PC-3 (cell line): ENCODE measurements at places on chromosomes 2 and 18. TPM values are rescaled to one million over a fixed set of nuclear protein-coding genes. Genes with fewer than 3 reads are reported as not detected.
A peak's percentile ranks its signal among the peaks of the same experiment; 100 is the strongest.

ELMOD3 gene
- 16.7 and 19.0 TPM in 2 replicates for total RNA-seq

SMAD4 gene
- total RNA-seq: 19.7 and 42.8 TPM in 2 replicates

ANKRD23 gene
- total RNA-seq: 4.0 and 8.2 TPM in 2 replicates

HK2 gene
- total RNA-seq: 43.8 and 55.2 TPM in 2 replicates

- no peak overlapping the region for H3K27ac ChIP-seq
- H3K36me3 ChIP-seq: no peaks in the 10 kb centered on the region
- H3K4me3 ChIP-seq: no peak overlapping the region
- no peaks in the 10 kb centered on the region for H3K4me1 ChIP-seq
- no peak for DNase-seq
Observed at GRCh38 chr2:188795762-188796161, 178.4 kb upstream of the COL3A1 start.

DNA sequence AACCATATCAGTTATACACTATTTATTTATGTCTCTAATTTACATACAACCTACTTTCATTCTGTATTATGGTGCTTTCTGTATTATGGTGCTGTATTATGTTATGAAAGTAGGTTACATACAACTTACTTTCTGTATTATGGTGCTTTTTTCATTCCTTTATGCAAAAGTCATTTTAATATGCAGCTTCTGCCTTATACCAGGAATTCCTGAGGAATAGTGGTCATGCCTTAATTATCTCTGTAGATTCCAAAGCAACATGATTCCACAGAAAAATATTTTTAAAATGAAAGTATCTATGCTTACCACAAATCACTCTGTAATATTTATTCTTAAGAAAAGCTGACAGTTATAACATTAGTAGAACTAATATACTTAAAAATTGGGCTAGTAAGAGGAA, 922.0 kb upstream of the NRXN1 start:
- no peaks in the 10 kb centered on the region for H3K27me3 ChIP-seq
- H3K27ac ChIP-seq: no peak overlapping the region
- DNase-seq: no peak
- H3K4me3 ChIP-seq: no peak overlapping the region
- H3K4me1 ChIP-seq: no peaks in the 10 kb centered on the region

- no peak overlapping the region for H3K4me3 ChIP-seq
- no peaks in the 10 kb centered on the region for H3K36me3 ChIP-seq
- H3K4me1 ChIP-seq: peaks cover 12% of the 10 kb centered on the region
- DNase-seq: peak; percentile 62
- H3K27me3 ChIP-seq: no peaks in the 10 kb centered on the region
- no peak overlapping the region for H3K27ac ChIP-seq
Observed at GRCh38 chr2:213934560-213934959, 476.3 kb upstream of the VWC2L start.

GRCh38 chr2:23381084-23381483, 3.9 kb upstream of the KLHL29 start:
- DNase-seq: peak; percentile 90
- peak overlapping the region; percentile 63 for H3K4me3 ChIP-seq
- peaks cover 3% of the 10 kb centered on the region for H3K27me3 ChIP-seq
- H3K36me3 ChIP-seq: no peaks in the 10 kb centered on the region

DNA sequence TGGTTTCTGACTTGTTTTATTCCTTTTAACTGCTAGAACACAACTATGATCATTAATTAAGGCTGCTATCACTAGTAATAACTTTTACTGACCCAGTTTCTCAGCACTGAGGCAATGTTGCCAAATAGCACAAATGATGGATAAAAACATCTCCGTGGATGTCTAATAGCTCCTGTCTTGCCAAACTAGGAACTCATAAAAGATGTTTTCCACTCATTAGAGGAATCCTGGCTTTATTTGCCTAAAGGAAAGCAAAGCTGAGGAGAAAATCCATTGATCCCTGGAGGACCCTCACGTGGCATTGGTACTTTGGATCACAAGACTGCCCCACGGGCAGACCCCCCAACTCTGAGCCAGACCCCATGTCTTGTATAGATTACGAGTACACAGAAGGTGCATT, 96.1 kb upstream of the ZNF397 start:
- no peaks in the 10 kb centered on the region for H3K27me3 ChIP-seq
- DNase-seq: no peak
- H3K36me3 ChIP-seq: no peaks in the 10 kb centered on the region
- H3K4me3 ChIP-seq: no peak overlapping the region
- no peak overlapping the region for H3K27ac ChIP-seq

GAL3ST2 gene
- not detected in 2 replicates for total RNA-seq
